Sigmoid colon (tissue), 7 donors: ENCODE measurements at places on chromosomes 5 and 9. TPM values are rescaled to one million over a fixed set of nuclear protein-coding genes. Genes with fewer than 3 reads are reported as not detected.

DNA sequence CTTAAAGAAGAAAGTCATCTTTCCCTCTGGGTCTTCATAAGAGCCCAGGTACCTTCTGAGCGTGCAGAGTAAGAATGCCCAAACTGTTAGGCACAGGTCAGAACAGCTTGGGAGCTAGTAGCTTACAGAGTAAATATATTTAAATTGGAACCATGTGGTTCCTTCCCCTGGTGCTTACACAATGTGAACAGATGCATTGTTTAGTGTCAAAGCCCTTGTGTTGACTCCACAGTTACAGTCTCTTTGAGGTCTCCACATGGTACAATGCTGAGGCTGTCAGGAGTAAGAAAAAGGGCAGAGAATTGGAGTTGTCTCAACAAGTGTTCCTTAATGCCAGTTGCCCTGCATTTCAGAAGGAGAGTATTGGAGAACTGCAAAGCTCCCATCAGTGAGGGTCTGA is 188.5 kb downstream of the PAPPA start:
- DNase-seq, result no peak

- DNase-seq, result no peak
Observed at GRCh38 chr5:24644761-24645160, at the start of gene CDH10. Gene CDH10 (minus strand): TSS chr5:24644978. CDS start chr5:24593490, 51,488 bp downstream.

DNA sequence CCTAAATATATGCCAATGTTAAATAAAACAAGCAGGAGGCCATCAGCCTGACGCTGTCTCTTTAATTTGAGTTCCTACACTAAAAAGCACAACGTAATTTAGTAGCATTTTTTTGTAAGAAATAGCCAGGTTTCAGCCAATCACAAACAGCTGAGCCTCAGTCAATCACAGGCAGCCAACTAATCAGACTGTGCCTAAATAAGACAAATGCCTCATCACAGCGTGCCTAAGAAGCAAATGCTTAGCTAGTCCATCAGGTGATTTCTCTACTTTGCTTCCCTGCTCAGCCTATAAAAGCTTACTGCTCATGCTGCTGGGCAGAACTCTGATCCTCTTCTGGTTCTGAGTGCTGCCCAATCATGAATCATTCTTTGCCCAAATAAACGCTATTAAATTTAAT is 38.3 kb upstream of the RORB start:
- no peak for DNase-seq

GRCh38 chr9:115213818-115214334 is 95.9 kb upstream of the TNC start:
- peak; percentile 78 for DNase-seq

- no peak for DNase-seq
Observed at GRCh38 chr5:135549413-135549812, 13.6 kb upstream of the NEUROG1 start.

GRCh38 chr5:91328743-91329142 is 54.4 kb downstream of the ARRDC3 start:
- no peak for DNase-seq

DNA sequence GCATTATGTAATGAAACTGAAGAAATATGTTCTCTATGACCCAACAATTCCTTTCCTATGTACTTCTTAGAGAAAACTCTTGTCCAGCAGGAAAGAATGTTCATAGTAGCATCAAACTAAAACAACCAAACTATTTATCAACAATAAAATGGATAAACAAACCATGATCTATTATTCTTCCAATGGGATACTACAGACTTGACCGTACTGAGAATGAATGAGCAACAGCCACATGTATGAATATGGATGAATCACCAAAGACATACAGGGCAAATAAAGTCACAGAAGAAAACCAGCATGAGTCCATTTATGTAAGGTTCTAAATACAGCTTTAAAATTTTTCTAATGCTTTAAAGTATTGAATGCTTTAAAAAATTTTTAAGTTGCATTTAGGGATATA is 73.6 kb upstream of the SUSD1 start:
- no peak for DNase-seq

- no peak for DNase-seq
Observed at GRCh38 chr9:89225036-89225435, 46.4 kb upstream of the SHC3 start.

GRCh38 chr5:8961219-8961618 is 584.7 kb downstream of the SEMA5A start:
- no peak for DNase-seq

DNA sequence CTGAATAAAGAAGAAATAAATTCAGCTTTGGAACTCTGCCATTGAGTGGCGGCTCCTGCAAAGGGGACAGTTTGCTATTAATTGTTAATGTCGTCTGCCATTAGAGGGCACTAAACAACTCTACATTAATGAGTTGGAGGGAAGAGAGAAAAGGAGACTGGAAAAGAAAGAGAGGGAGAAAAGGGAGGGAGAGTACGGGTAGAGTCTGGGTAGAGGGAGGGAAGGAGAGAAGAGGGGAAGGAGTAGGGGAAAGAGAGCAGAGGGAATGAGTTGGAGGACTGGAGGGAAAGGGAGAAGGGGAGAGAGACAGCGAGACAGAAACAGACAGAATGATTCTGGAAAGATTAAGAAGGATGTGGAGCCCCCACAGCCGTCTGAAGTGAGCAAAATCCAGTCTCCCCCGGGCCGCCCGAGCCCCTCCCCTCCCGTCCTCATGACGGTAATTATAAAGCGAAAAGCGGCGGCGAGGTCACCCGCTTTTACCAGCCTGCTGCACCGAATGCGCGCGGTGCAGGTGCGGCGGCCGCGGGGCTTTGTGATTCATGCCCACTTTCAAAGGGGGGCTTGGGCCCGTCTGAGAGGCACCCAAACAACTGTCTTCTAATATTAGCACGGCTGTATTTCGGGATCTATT is 1.9 kb upstream of the FST start:
- DNase-seq, result no peak

CPLANE1 gene
- 51.0 TPM for total RNA-seq

FOXD4 gene
- total RNA-seq, result 0.16 TPM

GRCh38 chr9:114383521-114384231 is 4.1 kb downstream of the AKNA start:
- peak; percentile 83 for DNase-seq

ZCCHC9 gene
- total RNA-seq, result 21.9 TPM

DNA sequence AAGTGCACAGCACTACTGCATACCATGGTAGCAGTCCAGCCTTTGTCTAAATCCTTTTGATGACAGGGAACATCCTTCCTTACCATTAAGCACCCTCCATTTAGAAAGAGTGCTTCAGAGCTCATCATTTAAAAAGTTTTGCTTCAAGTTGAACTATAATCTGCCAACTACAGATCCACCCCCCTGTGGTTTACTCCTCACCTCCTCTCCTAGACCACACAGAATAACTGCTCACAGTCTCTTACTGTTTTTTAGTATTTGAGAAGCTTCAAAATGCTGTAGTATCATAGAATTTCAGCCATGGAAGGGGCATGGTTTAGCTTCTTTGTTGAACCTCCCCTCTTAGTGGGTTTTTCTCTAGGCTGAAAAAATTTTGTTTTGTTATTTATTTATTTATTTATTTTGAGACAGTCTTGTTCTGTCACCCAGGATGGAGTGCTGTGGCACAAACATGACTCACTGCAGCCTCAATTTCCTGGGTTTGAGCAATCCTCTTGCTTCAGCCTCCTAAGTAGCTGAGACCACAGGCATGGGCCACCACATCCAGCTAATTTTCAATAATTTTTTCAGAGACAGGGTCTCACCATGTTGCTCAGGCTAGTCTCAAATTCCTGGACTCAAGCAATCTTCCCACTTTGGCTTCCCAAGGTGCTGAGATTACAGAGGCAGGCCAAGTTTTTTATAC is 384.3 kb upstream of the RFX3 start:
- DNase-seq, result no peak

DNA sequence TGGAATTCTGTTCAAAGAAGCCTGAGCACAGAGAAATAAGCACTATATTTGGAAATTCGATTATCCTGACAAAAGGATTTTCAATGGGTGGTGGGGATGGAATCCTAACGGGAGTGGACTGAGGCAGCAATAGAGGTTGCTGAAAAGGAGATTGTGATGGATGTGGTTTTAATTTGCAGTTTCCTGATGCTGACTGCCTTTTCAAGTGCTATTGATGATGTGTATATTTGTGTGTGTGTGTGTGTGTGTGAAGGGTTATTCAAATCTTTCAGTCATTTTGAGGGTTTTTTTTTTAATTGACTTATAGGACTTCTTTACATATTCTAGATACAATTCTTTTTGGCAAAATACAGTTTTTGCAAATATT is 614.5 kb downstream of the HINT1 start:
- DNase-seq, result no peak

DNA sequence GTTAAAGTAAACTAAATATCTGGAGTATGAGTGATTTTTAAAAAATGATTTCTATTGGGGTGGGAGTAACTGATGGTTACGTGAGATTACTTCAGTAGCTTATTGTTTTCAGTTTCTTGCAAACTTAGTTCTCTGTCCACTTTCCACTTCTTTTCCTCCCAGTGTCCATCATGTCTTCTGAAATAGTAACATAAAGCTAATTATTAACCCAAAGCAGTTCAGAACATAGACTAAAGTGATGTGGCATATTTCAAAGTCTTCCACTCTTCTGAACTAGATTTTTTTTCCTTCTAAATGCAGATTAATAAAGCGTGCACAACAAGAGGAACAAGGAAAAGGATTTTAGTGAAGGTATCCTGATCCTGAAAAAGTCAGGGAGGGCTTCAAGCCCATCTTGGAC is 114.1 kb downstream of the MAN2A1 start:
- no peak for DNase-seq
